ENCODE measurements at places on chromosomes 2 and 18. TPM values are rescaled to one million over a fixed set of nuclear protein-coding genes. Genes with fewer than 3 reads are reported as not detected.

- no peak for DNase-seq
Observed at GRCh38 chr2:84912984-84913383, 7.5 kb downstream of the TMSB10 start.

GRCh38 chr18:47110492-47111274, 39.6 kb downstream of the HDHD2 start:
- no peak for DNase-seq

EPB41L3 gene
- 0.58 TPM for polyA plus RNA-seq

DNA sequence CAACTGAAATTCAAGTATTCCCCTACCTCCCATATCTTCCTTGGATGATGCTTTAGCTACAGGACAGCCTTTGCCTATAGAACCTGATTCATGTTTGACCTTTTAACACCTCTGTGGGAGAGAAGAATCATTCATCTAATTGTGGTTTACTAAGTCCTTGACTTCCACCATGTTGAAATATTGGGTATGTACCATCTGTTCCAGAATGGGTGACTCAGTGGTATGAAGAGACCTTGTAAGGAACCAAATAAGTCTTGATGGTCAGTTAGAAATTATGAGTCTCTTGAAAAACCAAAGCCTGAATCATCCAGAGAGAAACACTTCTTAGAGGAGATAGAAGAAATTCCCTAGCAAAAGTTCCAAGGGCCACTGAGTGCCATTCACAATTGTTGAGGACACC, 27.5 kb downstream of the STAMBP start:
- DNase-seq = no peak

EML6 gene
- 42.5 TPM for polyA plus RNA-seq

DNA sequence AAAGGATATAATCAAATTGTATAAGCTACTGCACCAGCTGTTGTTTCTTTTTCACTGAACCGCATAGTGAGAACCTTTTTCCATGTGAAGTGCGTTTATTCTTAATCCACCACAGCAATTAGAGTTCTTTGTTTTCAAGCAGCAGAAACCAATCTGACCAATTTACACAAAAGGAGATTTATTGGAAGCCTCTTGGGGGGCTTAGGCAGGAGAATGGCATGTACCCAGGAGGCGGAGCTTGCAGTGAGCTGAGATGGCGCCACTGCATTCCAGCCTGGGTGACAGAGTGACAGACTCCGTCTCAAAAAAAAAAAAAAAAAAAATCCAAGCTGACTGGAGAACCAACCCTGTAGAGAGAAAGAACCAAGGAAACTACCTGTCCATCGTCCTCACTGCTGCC, 10.0 kb downstream of the ADNP2 start:
- DNase-seq = no peak

FZD7 gene
- 0.58 TPM for polyA plus RNA-seq

DNA sequence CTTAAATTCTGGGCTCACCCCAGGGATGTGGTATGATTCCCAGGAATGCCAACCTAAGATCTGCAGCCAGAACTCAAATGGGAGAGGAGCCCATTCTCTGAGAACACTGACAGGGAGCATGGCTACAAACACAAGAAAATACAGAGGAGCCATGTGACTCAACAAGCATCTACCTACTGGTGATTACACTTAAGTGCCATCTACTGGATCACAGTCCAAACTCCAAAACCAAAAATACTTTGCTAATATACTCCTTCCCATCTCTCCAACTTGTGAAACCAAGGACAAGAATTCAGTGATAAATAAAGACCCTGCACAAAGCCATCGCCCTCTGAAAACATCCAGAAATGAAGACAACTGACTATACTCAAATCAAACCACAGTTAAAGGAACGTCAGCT, 116.9 kb downstream of the NR4A2 start:
- DNase-seq = no peak

STAT4 gene
- polyA plus RNA-seq = 2.0 TPM

NETO1 gene
- polyA plus RNA-seq = 3.6 TPM

GRCh38 chr2:65729246-65729645, 296.8 kb upstream of the SPRED2 start:
- no peak for DNase-seq

REG3G gene
- not detected for polyA plus RNA-seq

PRKAG3 gene
- polyA plus RNA-seq = not detected

FN1 gene
- not detected for polyA plus RNA-seq

Data from B cell (primary cell).